ENCODE measurements at places on chromosomes 7 and 10.
A peak's percentile ranks its signal among the peaks of the same experiment; 100 is the strongest.

GRCh38 chr7:81534996-81535395 lies 234.9 kb downstream of the HGF start:
- DNase-seq, result no peak

DNA sequence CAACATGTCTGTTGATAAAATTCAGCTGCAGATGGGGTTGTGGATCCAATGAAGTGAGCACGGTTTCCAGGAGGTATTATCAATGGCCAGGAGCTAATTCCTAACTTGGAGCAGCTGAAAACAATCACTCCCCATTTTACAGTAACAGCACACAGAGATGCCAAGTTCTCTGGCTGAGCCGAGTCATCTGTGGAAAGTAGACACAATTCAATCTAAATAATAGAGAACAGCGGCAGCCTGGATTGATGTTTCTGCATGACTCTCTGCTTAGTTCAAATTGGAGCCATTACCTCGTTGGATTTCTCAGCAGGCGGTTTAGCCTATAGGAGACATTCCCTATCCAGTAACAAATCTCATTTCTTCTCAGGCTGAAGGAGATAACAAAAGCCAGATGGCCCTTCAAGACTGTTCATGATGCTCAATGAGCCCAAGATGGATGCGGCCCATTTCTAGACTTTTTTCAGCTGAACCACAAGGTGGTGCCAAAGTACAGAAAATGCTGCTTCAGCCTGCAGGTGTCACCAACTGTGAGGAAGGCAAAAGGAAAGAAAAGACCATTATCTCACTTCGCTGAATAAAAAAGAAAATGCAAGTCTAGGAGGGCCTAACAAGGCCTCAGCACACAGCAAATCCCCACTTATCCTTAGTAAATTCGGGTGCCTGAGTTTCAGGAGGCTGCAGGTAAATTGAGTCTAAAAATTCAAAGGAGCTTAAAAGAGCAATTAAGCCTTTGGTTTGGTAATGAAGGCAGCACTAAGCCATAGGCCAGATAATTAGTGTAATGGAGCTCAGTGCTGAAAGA lies 83.7 kb downstream of the SLC16A9 start:
- peak; percentile 65 for DNase-seq

DNA sequence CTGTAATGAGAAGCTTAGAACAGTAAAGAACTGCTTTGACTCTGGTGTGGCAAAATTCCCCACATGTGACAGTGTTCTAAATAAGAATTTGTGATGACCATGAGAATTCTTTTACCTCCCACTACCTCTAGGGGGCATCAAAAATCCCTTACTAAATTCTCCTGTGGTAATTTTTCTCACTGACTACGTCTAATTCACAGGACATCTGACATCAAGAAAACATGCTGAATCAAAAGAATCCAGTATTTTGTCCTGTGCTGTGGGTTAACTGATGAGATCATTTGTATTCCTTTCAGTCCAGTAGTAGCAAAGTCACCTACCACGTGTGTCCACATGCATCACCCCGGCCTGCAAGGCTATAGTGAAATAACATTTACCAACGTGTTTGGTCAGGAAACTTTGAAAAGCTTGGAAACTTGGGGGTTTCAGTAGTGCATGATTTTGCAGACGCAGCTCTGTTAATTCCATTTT lies 103.8 kb downstream of the ATE1 start:
- peak; percentile 57 for DNase-seq

DNA sequence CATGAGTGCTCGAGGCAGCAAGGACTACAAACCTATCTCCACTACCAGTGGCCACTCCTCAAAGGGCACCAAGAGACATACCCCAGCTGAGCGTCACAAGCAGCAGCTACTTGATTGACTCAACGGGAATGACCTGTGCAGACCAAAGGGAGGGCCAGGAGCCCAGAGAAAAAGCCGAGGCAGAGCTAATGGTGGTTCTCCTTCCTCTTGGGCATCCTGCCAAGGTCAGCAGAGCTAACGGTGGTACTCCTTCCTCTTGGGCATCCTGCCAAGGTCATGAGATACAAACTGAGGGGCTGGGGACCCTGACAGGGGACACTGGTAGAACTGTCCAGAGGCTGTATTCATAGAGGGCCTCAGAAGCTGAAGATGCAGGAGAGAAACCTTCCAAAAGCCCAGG lies 60.4 kb downstream of the FAM53B start:
- DNase-seq, result no peak

DNA sequence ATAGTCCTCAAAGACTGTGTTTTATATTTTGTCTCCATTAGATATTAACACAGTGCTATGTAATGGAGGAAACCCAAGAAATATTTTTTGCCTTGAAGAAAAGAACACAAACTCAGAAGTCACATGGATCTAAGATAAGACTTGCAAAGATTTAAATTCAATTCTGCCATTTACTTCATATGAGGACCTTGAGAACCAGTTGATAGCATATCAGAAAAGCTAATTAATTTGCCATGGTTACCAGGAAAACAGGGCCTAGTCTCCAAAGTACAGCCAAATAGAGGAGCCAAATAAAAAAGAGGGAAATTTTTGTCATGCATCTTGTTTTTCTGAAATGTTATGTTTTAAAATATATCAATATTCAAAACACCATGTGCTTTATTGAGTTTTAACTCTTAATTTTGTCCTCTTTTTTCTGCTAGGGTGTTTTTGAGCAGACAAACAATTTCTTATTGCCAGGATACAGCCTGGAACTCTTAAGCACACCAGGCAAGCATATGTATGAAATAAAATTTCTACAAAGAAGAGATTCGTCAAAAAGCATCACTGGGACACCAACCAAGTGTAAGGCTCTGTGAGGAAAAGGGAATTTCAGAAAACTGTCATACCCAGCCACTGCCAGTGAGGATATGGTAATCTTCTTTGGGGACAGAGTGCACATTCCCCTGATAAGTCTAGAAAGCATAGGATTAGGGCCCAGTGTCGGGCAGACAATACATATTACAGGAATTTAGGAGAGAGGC lies 10.6 kb upstream of the TOMM7 start:
- no peak for DNase-seq

DNA sequence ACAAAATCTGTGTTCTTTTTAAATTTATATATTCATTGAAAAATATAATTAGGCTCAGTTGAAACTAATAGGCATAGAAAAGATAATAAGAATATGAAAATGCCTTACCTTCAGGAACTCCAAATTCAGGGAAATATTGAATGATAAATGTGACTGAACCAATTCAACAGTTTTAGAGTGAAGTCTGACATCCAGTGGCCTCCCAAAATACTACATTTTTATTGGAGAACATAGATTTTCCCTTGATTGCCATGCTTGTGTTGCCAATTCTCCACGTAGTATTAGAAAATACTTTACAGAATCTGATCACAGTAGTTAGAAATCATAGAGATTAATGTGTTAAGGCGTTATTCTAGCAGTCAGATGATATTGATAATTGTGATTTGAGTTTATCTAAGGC lies 1246.7 kb downstream of the GATA3 start:
- peak; percentile 14 for DNase-seq

DNA sequence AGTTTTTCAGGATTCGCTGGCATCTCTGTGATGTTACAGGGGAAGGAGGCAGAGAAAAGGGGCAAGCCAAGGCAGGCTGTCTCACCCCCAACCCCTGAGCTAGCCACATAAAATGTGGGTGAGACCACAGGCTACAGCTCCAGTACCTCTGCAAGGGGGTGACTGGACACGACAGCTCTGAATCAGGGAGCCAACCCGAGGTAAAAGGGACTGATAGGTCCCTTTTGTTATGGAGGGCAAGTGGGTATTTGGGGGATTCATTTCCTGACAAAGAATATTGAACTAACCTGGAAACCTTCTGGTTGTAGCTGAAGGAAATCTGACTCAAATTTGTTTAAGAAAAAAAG lies 67.2 kb downstream of the TACR2 start:
- DNase-seq, result no peak

GRCh38 chr10:7892146-7892545 lies 73.8 kb downstream of the TAF3 start:
- DNase-seq, result no peak
